ENCODE measurements at places on chromosomes 2 and 18.

- peak; percentile 37 for DNase-seq
These were observed 153.4 kb downstream of the CAPN13 start for GRCh38 chr2:30653847-30654246.

- no peak for DNase-seq
These were observed 112.2 kb downstream of the OSBPL6 start for GRCh38 chr2:178306352-178307073.

- DNase-seq: no peak
These were observed 7.9 kb upstream of the DGKD start for GRCh38 chr2:233346376-233346775.

DNA sequence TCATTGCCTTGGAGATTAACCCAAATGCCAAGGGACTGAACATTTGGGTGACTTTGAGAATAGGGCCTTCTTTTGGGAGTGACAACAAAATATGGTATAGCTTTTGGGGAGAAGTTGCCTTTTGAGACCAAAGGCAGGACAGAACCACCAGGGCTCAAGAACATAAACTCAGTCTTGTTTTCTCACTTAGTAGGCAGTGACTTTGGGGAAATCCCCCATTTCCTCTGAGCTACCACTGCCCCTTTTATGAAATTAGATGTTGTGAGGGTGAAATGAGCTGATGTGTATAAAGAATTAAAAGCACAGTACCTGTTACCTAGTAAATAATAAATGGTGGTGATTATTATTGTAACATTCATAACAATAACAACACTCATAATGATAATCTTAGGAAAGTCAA is 36.5 kb downstream of the GPD2 start:
- DNase-seq: no peak

GRCh38 chr2:218370410-218371063 is 11.5 kb upstream of the SLC11A1 start:
- no peak for DNase-seq

DNA sequence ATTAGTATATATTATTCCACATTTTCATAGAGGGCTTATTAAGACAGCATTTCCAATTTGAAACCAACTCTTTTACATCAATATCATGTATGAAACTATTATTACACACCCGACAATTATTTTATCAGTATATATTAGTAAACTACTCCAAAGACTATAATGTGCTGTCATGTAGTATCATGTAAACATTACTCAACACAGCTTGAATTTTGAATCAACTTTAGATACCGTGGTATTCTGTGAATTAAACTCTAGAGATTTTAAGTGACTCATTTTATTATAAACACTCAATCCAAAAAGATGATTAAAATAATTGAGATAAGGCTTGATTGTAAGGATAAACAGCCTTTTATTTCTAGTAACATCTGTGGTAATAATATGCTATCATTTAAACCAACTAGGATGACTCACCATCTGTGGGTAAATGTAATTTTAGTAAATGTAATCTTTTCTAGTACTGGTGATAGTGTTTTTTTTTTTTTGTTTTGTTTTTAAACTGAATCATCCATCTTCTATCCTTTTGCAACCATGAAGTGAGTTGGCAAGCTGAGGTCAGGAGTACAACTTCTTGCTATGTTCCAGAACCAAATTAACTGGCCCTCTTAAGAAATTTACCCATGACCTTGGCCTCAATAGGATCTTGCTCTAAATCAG is 144.3 kb upstream of the SMAD7 start:
- peak; percentile 54 for DNase-seq

GRCh38 chr18:3598581-3598980 is 148.6 kb downstream of the TGIF1 start:
- no peak for DNase-seq

GRCh38 chr2:27792759-27793158 is 21.2 kb downstream of the MRPL33 start:
- peak; percentile 69 for DNase-seq

GRCh38 chr2:240095556-240096523 is 40.3 kb downstream of the COPS9 start:
- no peak for DNase-seq

DNA sequence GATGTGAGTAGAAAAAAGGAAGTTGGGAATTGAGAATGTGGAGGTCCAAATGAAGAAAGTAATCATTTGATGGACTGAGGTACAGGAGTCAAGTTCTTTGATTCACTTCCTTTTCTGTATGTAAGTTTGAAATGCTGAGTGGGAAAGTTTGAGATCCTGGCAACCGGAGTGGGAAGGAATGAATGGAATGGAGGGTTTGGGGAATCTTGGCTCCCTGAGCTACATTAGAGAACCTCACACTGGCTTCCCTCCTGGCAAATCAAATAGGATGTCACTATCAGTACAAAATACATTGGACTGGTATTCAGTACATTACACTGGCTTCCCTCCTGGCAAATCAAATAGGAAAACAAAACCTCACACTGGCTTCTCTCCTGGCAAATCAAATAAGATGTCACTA is 9.8 kb upstream of the RNF138 start:
- no peak for DNase-seq

DNA sequence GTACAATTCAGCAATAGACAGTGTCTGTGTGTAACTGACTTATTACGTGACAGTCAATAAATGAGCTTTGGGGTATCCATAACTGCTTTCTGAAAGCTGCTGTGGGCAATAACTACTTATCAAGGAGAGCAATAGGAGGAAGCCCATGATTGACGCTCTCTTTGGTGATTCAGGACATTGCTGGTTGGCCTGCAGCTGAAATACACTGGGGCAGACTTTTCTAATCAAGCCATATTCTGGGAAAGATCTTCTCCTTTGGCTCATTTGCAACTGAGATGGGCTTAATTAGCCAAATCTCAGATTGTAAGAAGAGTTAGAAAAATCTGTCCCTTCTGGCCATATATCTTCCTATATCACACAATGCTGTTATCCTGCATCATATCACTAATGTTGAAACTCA is 24.0 kb upstream of the CCBE1 start:
- no peak for DNase-seq

GRCh38 chr2:238162846-238163441 is 4.2 kb downstream of the ERFE start:
- no peak for DNase-seq

GRCh38 chr2:188725746-188726360 is 248.3 kb upstream of the COL3A1 start:
- peak; percentile 17 for DNase-seq

- no peak for DNase-seq
These were observed 159.2 kb upstream of the PGAP1 start for GRCh38 chr2:197085665-197086064.

- no peak for DNase-seq
These were observed 4.0 kb upstream of the RAB17 start for GRCh38 chr2:237594514-237594871.

DNA sequence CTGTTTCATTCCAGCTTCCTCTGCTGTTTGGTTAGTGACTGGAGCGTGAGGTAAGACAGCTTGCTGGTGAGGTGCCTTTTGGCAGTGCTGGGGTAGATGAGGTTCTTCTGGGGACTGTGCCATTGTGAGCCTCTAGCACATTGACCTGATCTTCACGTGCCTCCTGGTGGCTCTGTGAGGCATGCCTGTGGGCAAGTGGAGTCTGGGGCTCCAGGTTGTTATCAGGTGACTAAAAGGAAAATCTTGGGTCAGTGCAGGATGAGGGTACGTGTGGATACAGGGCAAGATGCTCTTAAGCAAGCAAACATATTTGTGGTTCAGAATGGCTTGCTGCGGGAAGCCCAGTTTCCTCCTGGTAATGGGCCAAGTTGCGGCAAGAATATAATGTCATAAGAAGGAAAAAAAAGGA is 75.4 kb downstream of the FHOD3 start:
- peak; percentile 23 for DNase-seq

DNA sequence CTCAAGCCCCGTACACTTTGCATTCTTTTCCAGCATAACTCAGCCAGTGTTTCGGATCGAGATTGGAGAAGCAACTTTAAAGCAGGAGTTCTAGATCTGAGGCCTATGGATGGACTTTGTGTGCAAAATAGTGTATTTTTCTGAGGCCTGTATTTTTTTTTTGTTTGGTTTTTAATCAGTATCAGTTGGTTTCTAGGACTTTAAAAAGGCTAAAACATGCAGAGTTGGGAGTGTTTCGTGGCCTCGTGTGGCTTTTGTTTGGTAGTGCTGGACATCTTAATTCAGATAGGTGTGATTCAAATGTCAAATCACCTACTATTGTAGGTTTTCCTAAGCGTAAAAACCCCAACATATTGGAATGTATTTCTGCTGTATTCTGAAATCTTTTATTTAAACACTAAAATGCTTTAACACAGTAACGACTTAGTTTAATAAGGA is 282 bp upstream of the PUS10 start:
- no peak for DNase-seq

DNA sequence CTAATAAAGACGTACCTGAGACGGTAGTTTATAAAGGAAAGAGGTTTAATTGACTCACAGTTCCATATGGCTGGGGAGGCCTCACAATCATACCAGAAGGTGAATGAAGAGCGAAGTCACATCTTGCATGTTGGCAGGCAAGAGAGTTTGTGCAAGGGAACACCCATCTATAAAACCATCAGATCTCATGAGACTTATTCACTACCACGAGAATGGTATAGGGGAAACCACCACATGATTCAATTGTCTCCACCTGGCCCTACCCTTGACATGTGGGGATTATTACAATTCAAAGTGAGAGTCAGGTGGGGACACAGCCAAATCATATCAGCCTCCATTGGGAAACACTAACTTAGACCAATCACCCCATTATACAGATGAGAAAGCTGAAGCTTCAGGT is 81.4 kb downstream of the SKA1 start:
- DNase-seq: no peak

DNA sequence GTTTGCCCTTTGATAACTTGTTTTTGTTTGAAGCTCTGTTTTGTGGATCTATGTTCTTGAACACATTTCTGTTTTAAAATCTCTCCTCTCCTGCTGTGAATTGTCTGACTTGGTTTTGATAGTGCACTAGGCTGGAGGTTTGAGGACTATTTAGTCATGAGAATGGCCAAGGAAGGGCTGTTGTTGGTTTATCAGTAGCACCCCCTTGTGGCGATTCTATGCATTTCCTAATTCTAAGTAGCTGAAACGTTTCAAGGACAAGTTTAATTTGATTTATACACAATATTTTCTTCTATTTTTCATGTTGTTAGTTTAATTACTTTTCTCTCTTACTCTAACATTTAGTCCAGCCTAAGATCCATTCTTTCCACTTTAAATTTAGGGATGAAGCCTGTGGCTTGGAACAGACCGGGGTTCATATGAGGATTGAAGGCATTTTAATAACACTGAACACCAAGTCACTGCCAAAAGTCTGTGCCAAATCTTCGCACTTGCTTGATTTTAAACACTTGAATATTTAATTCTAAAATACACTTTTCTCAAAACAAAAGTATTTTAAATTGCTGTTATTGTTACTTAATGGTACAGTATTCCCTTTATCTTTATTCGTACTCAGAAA is 166.0 kb downstream of the SOCS6 start:
- DNase-seq: peak; percentile 24

DNA sequence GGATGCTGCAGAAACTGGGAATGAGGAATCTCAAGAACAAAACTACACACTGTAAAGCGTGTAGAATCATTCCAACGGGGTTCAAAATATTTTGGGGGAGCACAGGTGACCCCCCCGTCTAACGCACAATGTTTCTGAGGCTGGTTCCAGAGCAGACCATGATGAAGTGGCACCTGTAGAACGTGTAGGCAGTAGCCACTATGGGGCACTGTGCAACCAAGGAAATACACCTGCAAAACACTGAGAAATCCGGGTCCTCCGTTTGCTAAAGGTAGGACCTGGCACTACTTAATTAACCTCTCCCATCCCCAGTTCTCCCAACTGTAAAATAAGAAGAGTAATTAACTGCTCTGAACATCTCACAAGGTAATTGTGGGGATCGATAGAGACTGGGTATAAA is 22.6 kb downstream of the ST6GAL2 start:
- DNase-seq: no peak

GRCh38 chr2:79750321-79750720 is 237.5 kb downstream of the CTNNA2 start:
- DNase-seq: no peak

DNA sequence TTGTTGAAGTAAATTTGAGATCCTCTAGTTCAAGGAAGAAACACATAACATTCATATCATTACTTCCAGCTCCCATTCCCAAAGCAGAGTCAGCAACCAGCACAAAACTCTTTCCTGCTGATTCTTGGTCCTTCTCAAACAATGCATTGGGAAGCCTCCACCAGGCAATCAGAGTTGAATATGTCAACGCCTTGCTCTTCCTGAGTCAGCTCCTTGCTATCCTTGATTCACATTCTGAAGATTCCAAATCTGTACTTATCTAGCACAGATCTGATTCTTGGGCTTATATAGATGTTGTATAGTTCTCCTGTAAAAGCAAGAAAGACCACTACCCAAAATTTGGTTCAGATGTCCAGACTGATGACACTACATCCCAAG is 29.6 kb downstream of the CFAP210 start:
- DNase-seq: no peak

GRCh38 chr2:121804340-121804739 is 48.9 kb downstream of the TSN start:
- no peak for DNase-seq

GRCh38 chr2:33775306-33775705 is 176.2 kb upstream of the FAM98A start:
- no peak for DNase-seq

GRCh38 chr2:22126106-22126505 is 1002.3 kb downstream of the TDRD15 start:
- DNase-seq: no peak

DNA sequence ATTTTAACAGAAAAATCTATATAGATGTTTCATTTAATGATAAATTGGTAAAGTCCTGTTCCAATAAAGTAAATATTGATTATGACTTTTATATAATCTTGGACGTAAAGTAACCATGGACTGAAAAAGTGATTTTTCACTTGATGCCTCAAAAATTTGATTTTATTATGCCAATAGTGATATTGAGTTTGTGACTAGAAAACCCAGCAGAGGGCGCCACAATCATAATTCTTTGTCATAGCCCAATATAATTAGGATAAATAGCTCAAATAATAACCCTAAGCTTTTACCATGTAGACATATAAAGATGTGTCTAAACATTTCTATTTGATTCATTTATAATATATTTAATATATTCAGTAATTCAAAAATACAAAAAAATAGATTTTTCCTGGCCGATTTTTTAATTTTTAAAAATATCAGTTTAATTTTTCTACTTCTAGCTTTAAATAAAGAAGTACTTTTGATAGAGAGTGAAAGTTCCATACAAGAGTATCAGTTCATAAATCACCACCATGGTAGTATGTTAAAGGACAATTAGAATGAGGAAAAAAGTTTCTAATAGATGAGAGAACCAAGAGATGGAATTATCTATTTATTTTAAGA is 30.7 kb downstream of the CAMKMT start:
- DNase-seq: no peak

All from AG04449 (cell line).